ENCODE measurements at places on chromosomes 2 and 18.

DNA sequence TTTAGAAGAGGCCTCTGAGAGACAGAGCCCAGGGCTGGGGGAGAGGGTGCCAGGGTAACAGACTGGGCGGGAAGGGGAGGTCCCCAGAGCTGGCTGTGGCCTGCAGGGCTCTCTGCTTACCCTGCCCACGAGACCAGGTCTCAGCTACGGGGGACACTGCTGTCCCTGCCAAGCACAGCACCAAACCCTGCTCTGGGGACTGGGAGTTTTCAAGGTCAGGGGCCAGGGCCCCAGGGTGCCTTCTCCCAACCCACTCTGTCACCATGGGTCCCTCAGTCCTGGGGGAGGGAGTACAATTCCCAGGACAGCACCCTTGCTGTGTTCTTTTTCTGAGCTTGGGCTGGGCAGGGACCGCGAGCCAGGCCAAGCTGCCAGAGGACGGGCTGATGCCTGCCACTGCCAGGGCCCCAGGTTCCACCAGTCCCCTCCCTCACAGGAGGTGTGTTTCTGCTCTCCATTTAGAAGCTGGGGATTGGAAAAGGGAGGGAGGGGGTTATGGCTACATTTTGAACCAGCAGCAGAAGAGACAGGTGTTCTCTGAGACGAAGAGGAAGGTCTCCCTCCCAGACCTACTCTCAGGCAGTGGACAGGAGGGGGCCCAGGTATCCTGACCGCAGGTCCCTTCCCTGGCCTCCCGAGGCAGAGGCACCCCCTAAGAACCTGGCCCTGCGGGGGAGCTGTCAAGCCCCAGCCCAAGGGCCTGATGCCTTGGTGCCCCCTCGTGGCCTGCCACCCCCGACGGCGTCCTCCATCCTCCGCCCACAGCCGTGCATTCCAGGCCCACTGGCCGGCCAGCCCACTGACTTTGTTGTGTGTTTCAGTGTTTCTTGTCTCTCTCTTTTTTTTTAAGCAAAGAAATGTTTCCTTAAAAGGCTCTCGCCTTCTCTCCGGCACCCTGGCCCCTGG is 80.4 kb downstream of the TNS1 start:
- DNase-seq: no peak

DNA sequence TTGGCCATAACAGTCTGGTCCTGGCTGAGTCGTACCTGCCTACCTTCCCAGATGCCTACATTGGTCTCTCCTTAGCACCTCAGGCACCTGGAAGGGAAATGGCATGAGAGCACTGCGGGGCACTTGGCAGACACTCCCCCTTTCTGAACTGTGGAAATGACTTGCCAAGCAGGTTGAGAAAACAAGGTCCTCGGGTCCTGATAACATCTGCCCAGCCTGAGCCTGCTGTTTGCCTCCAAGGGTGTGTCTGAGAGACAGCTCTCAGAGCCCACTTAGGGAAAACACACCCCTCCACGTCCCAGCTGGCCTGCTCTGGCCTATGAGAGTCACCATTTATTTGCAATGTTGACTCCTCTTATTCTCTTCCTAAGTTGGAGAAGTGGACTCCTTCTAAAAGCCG is 10.5 kb downstream of the FAM110C start:
- no peak for DNase-seq

GRCh38 chr2:204791230-204791629 is 246.0 kb downstream of the PARD3B start:
- no peak for DNase-seq

DNA sequence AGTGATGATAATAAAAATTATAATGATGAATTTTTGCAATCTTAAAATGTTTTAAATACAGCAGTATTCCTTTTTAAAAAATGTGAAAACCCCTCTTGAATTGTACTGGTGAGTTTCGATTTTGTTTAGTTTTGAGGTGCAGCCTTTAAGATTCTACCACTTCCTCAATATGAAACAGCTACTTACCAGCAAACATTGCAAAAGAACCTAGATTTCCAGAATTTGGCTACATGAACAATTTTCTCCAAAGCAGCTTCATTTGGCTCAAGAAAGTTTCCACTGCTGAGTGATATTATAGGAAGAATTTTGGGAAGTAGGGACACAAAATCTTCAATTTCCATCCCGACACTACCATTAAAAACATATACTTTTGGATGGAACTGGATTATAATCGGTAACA is 12.0 kb downstream of the TCF4 start:
- DNase-seq: no peak

DNA sequence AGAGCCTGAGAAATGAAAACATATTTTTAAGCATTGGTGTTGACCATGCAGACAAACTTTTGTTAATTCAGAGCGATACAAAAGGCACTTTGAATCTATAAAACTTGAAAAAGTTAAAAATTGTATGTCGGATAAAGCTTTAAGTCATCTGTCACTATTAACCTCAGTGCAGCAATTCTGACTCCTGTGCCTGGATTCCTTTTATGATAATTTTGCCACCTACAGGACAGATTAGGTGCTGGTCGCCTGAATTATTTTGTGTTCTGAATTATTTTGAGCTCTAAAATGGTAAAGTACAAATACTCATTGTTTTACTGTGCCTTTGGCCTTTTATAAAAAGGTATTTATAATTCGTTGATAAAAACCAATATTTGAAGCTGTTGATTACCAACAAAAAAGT is 19.4 kb upstream of the RNF138 start:
- peak; percentile 24 for DNase-seq

DNA sequence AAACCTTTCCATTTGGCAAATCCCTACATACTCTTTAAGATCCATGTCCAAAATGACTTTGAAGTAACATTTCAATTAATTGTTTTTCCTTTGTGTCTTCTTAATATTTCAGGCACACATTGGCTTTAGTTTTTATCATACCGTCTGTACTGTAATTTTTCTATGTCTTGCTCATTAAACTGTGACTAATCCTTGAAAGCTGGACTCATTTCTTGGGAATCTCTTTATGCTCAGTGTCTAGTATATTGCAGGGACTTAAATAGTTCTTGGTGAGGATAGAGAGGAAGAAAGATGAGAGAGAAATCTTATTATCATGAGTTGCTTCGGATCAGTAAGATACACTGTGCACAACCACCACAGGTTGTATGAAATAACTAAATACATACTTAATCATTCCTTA is 448.3 kb upstream of the ST6GAL2 start:
- DNase-seq: no peak

DNA sequence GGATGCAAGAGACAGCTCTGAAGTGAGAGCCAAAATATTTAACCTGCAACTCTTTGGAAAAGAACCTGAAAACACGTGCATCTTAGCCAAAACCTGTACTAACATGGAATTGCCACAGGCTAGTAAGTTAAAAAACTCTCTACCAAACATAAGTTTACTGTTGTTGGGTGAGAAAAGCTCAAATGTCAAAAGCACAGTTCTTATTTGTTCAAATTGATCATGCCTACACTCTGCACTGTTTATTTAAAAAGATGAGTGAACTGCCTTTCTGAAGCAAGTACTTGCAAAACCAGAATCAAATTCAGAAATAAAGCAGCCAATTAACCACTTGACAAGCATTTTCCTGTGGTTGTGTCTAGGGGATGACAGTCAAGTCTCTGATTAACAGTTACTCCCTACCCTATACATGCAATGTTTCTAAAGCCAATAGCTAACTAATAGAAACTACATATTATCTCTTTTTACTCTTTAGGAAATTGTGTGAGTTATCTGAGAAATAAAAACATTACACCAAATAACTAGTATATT is 5.6 kb downstream of the IKZF2 start:
- DNase-seq: no peak

- no peak for DNase-seq
Observed at GRCh38 chr2:73256618-73256922, 22.5 kb downstream of the CCT7 start.

DNA sequence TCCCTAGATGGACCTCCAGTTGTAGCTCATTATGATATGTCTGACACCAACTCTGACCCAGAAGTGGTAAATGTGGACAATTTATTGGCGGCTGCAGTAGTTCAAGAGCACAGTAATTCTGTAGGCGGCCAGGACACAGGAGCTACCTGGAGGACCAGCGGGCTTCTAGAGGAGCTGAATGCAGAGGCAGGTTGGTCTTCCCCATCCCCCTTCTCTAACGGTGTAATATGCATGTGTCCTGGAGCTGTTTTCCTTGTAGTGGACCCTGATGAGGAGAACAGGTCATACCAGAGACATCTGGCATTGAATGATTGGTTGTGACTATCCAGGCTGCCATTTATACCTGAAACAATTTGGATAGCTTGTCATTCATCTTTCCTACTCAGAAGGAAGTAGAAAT is 135.8 kb downstream of the HAUS1 start:
- no peak for DNase-seq

DNA sequence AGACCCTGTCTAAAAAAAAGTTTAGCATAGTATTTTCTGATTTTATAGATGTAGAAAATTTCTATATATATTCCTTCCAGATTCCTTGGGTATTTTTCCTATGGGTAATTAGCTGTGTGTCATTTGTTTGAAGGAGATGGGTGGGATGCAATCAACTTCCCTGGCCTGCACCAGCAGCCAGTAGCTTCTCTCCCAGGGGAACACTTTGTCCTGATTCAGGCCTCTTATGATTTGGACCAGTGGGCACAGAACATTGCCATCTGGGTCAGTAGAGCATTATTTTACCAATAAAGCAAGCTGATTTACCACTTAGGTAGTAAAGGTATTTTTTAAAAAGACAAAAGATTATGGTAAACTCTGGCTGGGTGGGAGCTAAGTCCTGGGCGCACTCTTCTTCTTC is 26.9 kb downstream of the UBE2F start:
- no peak for DNase-seq

- DNase-seq: no peak
Observed at GRCh38 chr18:58895385-58895784, 30.7 kb downstream of the ZNF532 start.

- DNase-seq: no peak
Observed at GRCh38 chr2:123080331-123080730, 944.8 kb upstream of the CNTNAP5 start.

DNA sequence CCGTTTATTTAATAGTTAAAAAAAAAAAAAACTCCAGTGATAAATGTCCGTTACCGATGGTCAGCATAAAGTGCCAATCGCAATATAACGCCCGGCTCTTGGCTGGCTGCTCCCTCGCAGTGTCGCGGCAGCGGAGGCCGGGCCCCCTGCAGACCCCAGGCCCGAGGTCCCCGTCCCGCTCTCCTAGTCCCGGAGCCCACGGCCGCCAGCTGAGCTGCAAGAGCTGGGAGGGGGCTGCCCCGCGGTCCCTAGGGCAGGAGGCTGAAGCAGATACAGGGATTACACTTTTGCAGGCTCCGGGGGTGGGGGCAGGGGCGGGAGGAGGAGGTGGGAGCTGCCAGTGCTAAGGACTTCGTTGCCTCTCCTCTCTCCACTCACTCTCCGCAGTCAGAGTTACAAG is 6.9 kb downstream of the OSR1 start:
- DNase-seq: no peak

DNA sequence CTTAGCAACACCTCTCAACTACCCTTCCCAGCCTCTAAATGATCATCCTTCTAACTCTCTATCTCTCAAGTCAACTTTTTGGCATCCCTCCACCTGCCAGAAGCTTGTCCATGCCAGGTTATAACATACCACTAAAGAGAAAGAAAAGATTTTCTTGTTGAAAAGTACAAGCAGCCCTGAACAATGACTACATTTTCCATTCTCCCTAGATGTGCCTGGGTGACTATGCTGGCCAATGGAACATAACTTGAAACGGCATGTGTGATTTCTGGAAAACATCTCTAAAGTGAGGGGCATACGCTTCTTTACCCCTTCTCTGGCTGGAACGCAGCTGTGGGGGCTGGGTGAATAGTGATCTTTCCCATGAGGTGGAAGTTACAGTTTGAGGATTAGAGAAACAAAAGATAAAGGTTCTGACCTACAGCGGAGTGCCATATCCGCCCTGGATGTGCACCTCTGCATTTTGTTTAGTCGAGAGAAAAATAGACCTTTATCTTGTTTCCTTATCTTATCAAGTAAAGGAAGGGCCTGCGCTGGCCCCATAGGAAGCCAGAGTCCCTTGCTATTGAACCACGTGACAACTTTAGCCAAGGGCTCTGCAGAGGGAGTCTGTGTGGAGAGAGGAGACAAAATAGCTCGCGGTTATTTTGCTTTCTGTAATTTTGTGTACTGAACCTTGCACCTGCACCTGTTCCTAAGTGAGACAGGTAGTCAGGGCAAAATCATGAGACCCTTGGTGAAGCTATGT is 436.8 kb downstream of the TGIF1 start:
- no peak for DNase-seq

- no peak for DNase-seq
Observed at GRCh38 chr2:2762166-2762908, 431.3 kb upstream of the MYT1L start.

DNA sequence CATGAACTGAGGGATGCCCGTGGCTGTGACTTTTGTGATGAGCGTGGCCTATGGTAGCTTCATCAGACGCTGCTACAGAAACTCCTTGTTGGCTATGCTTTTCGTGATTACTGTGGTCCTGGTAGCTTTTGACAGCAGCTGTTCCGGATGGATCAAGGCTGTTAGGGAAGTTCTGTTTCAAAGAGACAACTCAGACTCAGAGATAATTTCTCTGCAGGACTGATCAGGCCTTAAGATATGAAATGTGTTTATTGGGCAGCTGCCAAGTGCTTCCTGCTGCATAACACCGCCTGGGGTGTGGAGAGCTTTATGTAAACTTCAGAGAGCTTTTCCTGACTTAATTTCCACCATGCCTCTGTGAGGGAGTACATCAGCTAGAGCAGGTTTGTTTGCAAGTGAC is 243.8 kb downstream of the TSN start:
- no peak for DNase-seq

GRCh38 chr2:45856391-45857274 is 205.2 kb downstream of the PRKCE start:
- DNase-seq: no peak

GRCh38 chr2:60880643-60881046 is 729 bp upstream of the REL start:
- no peak for DNase-seq

- DNase-seq: no peak
Observed at GRCh38 chr2:96535331-96535730, 1.2 kb upstream of the ARID5A start.

DNA sequence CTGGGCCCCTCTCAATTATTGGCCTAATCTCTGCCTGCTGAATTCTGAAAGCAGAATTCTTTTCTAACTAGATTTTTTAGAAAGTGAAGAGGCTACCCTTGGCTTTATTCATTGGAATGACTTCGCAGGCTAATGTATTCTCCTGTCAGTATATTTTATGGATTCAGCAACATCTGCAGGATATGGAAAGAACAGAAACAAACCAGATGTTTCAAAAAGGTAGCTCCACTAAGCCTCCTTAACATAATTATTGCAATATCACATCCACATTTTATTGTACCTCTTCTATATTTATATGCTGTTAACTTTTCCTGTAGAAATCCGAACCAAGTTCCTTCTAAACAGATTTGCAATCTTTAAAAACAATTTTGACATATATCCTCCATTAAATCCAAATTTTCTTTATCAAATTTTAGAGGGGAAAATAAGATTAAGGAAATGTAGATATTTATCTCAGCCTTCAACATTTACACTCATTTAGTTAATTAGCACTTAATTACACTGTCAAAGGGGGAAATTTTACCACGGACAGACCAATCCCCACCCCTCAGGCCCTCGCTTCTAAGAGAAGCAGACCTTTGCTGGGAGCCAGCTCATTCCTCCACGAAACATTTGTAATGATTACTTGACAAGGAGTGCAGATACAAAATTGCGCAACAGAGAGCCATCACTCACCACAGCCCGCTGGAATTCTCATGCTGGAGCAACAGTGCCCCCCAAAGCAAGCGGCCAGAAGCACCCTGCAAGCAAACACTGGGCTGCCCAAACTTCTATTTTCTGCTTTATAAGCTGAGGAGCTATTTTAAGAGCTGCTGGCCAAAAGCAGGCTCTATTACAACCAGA is 253.4 kb downstream of the ETAA1 start:
- DNase-seq: no peak
